ENCODE measurements at places on chromosomes 2 and 18. TPM values are rescaled to one million over a fixed set of nuclear protein-coding genes. Genes with fewer than 3 reads are reported as not detected.
A peak's percentile ranks its signal among the peaks of the same experiment; 100 is the strongest.

The RFTN2 gene
- 0.10 TPM for total RNA-seq

The SLC4A5 gene
- total RNA-seq = not detected

The ALPI gene
- not detected for total RNA-seq

The LONRF2 gene
- 0.10 TPM for total RNA-seq

The PLA2R1 gene
- 1.8 TPM for total RNA-seq

The ARHGAP28 gene
- 0.05 TPM for total RNA-seq

The TANC1 gene
- total RNA-seq = 22.8 TPM

The GALNT5 gene
- 28.8 TPM for total RNA-seq

The NABP1 gene
- 37.5 TPM for total RNA-seq

The AGXT gene
- total RNA-seq = not detected

The APCDD1 gene
- 6.8 TPM for total RNA-seq

The ERBB4 gene
- total RNA-seq = not detected

The SERPINB11 gene
- total RNA-seq = not detected

The DLX1 gene
- 6.8 TPM for total RNA-seq

GRCh38 chr2:12314127-12314760, 402.5 kb upstream of the TRIB2 start:
- DNase-seq = no peak

DNA sequence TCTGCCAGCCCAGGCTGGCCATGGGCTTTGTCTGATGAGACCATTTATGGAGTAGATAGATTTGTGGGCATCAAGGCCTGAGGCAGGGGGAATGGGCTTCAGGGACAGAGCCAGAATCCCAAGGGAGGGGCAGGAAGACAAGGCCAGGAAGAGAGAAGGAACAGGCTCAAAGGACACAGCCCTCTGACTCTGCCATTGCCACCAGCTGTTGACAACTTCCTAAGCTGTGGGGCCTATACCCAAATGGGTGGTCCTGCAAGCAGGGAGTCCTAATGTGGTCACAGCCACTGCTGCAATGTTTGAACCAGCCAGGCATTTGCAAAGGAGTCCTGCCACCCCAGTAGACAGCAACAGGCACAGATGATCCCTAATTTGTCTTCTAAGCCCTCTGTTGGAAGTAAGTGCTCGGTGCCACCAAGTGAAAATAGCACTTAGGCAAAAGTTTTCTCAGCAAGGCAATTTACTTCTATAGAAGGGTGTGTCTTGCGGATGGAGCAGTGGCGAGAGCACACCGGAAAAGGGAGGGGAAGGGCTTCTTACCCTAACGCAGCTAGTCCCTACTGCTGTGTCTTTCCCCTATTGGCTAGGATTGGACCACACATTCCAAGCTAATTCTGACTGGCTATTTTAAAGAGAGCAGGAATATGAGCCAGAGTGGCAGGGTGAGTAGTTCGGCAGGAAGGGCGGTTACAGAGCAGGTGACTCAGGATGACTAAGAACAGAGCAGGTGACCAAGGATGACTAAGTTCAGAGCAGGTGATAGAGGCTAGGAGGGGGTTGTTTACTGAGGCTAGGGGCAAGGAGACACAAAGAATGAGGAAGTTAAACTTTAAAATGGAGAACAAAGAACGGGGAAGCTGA, 47.2 kb downstream of the C1QL2 start:
- DNase-seq = no peak

DNA sequence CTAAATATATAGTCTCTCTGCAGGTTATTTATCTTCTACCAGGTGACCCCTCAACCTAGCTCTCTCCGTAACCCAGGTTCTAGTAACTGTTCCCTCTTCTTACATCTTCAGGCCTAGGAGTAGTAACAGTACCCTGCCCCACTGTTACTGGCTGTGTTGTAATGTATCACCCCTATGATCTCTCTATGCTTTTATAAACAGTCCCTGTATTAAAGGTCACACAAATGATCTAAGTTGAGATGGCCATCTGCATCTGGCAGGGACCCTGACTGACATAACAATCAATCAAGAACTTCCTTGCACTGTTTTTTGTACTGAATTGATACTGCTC, 219.7 kb upstream of the STK17B start:
- DNase-seq = no peak

DNA sequence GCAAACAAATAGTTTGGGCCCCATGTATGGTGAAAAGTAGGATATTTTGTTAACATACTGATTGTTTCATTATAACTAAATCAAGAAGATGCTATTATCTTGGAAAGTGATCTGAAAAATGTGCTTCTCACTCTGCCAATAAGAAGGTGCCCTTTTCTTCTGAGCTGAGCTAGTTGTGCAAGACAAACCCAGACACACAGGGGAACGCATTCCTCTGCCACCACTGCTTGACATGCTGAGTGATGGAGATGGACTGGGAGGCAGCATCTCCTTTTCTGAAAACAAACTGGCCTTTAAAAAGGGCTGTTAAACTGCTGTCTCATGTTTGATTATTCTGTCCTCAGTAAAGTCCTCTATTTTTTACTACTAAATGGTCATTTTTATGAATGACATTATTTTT, 1989.9 kb upstream of the CELF4 start:
- no peak for DNase-seq

- DNase-seq = no peak
Observed at GRCh38 chr2:176536439-176537133, 267.3 kb downstream of the MTX2 start.

- no peak for DNase-seq
Observed at GRCh38 chr2:201794294-201794693, 12.0 kb upstream of the CDK15 start.

- no peak for DNase-seq
Observed at GRCh38 chr18:9756271-9756932, 48.3 kb downstream of the RAB31 start.

GRCh38 chr2:63980794-63981193, 38.4 kb downstream of the VPS54 start:
- DNase-seq = no peak

GRCh38 chr18:8959551-8960135, 142.9 kb upstream of the NDUFV2 start:
- DNase-seq = no peak

GRCh38 chr2:1170711-1171110, 220.1 kb downstream of the SNTG2 start:
- DNase-seq = peak; percentile 18

DNA sequence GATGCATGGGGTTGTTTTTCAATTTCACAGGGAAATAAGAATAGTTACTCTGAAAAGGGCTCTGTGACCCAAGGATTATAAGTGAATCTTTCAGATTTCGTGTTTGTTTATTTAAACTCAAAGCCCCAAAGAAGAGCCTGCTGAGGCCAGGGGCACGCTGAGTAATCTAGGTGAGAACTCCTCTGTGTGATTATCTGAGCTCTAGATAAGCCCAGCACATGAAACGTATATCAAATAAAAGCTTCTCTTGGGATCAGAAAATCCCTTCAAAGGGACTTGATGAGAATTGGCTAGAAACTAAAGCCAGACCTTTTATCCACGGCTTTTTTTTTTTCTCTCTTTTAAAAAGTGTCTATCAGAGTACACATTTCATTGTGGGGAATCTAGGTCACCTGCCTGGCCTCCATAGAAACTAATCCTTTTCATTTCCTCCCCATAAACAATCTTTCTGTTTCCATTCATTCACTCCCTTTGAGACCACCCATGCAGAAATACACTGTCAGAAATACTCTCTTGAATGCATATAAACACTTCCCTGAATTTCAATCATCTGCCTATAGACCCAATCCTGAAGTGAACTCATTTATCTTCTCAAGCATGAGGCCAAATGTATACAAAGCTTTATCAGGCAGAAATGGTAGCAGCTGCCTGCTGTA, 137.4 kb downstream of the RIT2 start:
- DNase-seq = peak; percentile 3

GRCh38 chr18:57214976-57215375, 68.1 kb downstream of the BOD1L2 start:
- DNase-seq = peak; percentile 16

DNA sequence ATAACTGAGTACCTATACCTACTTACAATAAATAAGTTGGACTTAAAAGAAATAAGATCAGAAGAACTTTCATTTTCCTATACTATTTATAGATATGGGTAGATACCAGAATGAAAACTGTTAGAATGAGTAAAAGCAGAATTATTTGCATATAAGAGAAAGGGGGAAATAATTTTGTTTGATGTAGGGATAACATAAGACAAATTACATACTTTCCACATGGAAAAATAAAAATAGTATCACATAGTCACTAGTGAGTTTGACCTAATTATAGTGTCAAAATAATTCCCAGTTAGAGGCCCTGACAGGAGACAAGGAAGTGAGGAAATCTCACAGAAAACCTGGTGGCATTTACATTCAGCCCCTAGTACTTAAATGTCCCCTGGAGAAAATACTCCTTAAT, 28.6 kb downstream of the KCMF1 start:
- DNase-seq = no peak

GRCh38 chr2:126752876-126753275, 96.9 kb downstream of the GYPC start:
- DNase-seq = no peak

- DNase-seq = peak; percentile 34
Observed at GRCh38 chr2:184646177-184646576, 47.8 kb downstream of the ZNF804A start.

GRCh38 chr2:11465485-11466306, at the start of gene E2F6:
TSS of gene E2F6 (minus strand) at chr2:11466161. CDS start at chr2:11465879, 282 bp downstream.
- peak; percentile 88 for DNase-seq

- no peak for DNase-seq
Observed at GRCh38 chr2:142585785-142586184, 291.7 kb upstream of the KYNU start.

- no peak for DNase-seq
Observed at GRCh38 chr2:16386431-16386830, 279.2 kb downstream of the CYRIA start.

GRCh38 chr2:151978709-151979108, 120.1 kb downstream of the CACNB4 start:
- DNase-seq = no peak

DNA sequence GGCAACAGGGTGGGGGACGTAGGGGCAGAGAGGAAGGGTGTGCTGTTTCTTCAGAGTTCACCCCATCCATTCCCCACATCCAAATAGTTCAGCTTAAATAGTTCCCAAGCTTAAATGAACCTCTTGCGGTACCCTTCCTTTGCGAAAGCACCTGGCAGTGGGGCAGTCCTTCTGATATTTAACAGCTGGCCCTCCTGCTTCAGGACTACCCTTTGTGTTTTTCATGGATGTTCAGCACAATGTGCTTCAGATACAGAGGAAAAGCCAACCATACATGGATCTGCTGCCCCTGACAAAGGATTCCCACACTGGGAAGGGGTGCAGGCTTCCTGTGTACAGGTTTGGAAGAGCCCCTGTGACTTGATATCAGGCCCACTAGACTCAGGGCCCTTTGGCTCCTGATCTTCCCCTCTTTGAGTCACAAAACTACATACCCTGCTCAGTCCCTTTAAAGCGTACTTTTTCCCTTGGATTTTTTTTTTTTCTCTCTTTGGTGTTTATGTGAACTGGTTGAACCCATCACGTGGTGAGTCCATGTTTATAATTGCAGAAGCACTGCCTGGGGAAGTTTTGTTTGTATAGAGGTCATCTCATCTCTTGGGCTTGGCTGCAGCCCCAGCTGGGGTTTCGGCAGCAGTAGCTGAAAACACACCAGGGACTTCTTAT, 45.3 kb upstream of the IGFBP5 start:
- DNase-seq = peak; percentile 66

DNA sequence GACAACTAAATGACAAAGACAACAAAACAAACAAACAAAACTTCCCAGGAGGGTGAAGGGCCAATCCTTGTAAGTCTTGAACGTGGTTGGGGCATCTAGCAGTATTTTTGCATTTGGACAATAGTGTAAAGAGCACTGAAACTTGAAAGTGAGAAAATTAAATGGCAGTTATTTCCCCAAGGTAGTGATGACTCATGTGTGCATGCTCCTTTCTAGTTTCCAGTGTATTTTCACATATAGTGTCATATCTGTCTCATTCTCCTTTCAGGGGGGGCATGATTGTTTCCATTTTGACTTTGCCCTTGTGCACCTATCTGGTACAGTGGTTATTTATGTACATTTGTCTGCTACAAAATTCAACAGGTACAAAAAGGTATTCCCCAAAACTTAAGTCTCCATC, 39.5 kb downstream of the CERS6 start:
- DNase-seq = no peak

GRCh38 chr18:49694402-49694801, 118.9 kb downstream of the ACAA2 start:
- DNase-seq = no peak

DNA sequence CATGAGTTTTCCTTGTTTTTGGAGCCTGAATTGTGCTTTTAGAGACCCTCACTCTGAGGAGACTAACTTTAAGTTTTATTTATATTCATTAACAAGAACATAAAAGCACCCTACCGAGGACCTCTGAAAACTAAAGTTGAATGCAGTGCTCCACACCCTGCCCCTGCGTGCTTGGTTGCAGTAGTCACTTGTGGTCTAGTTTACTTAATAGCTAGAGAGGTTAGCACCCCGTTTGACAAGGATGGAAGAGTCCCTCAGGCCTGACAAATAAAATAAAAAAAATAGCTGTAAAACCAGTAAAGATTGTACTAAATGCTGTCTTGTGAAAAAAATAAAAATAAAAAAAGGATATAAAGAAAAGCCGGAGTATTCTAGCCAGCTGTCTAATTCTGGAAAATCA, 395.2 kb downstream of the MTX2 start:
- peak; percentile 34 for DNase-seq

DNA sequence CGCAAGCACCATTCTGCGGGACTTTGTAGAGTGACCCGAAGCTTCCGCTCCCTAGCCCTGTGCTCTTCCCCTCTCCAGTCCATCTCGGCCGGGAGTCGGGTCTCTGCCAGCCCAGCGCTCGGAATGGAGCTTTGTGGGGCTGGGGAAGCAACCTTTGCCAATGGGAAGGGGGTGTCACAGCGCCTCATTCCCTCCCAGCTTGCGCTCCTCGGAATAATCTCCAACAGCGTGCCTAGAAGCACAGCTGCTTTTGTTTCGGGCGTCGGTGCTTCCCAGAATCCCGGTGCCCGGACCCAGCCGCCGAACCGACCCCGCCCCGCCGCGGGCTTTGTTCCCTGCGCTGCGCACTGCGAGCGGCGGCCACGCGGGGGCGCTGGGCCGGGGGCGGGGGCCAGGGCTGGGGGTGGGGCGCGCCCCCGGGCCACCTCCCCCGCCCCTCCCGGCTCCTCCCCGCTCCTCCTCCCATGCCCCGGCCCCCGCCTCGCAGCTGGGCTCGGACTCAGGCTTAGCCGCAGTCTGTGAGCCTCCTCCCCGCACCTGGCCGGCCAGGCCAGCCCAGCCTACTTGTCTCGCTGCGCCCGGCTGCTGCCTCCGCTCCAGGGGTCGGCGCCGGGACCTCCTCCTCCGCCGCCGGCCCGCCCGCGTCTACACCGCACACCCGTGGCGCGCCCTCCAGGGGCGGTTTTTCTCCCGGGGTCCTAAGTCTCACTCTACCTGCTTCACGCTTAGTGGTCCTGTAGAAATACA, 77.7 kb upstream of the SMAD2 start:
- peak; percentile 70 for DNase-seq

- no peak for DNase-seq
Observed at GRCh38 chr2:143398781-143399180, 269.6 kb downstream of the ARHGAP15 start.

GRCh38 chr2:200127848-200128247, 172.5 kb downstream of the MAIP1 start:
- DNase-seq = no peak

DNA sequence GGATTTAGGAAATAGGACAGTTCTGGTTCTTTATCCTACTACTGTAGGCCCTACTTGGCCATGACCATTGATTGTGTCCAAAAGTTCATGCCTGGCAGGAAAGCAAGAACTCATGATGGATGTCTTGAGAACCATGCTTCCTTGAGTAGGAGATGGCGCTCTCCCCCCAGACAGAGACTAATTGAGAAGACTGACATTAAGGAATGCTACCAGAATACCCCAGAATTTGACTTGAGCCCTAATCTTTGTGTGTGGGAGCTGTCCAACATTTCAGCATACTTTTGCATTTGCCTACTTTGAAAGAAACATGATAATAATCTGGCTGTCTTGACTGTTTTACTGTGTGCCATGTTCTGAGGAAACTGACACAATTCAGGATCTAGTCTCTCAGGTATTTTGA, 23.3 kb downstream of the MAPRE3 start:
- no peak for DNase-seq

Data from M059J (cell line).